Spinal cord (tissue), 10 donors: ENCODE measurements at places on chromosomes 6 and 20. TPM values are rescaled to one million over a fixed set of nuclear protein-coding genes. Genes with fewer than 3 reads are reported as not detected.

SLA2 gene
- polyA plus RNA-seq: 0.24 TPM

BPIFA2 gene
- polyA plus RNA-seq: not detected

GRCh38 chr6:160798625-160799024, 96.6 kb downstream of the PLG start:
- H3K4me3 ChIP-seq: no peak overlapping the region
- H3K36me3 ChIP-seq: no peaks in the 10 kb centered on the region
- H3K27me3 ChIP-seq: no peaks in the 10 kb centered on the region
- no peak overlapping the region for H3K27ac ChIP-seq
- DNase-seq: no peak

- peak overlapping the region; percentile 74 for H3K27ac ChIP-seq
- H3K27me3 ChIP-seq: no peaks in the 10 kb centered on the region
- H3K4me1 ChIP-seq: peaks cover 8% of the 10 kb centered on the region
- no peaks in the 10 kb centered on the region for H3K36me3 ChIP-seq
These were observed 6.3 kb upstream of the PLTP start for GRCh38 chr20:45918182-45918737.

DNA sequence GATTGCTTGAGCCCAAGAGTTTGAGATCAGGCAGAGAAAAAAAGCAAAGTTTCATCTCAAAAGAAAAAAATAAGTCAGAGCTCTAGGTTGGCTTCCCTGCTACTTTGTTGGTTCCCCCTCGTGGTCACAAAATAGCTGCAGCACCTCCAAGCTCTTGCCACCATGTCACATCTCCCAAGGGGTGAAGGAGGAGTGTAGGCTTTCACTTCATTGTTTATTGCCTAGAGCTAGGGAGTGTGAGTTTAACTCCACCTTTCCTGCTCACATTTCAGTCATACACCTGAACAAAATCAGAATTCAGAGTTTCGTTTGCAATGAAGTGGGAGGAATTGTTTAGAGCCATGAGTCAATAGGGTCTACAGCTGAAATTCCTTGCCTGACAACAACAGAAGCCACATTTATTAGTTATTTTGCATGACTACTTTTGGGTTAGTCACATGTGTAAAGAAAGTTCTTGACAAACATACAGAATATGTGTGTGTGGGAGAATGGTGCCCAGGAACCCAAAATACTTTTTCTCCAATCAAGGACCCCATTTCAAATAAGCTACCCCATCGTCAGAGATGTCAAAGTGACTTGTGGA, 56.2 kb upstream of the UFL1 start:
- no peak overlapping the region for H3K4me3 ChIP-seq
- no peak overlapping the region for H3K27ac ChIP-seq
- no peaks in the 10 kb centered on the region for H3K36me3 ChIP-seq
- H3K4me1 ChIP-seq: no peaks in the 10 kb centered on the region
- no peak for DNase-seq
- no peaks in the 10 kb centered on the region for H3K27me3 ChIP-seq

GRCh38 chr6:15876406-15876805, 213.6 kb upstream of the DTNBP1 start:
- no peak for DNase-seq
- no peaks in the 10 kb centered on the region for H3K27me3 ChIP-seq
- no peak overlapping the region for H3K4me3 ChIP-seq
- no peaks in the 10 kb centered on the region for H3K36me3 ChIP-seq
- H3K4me1 ChIP-seq: peaks cover 4% of the 10 kb centered on the region
